ENCODE measurements at places on chromosomes 2 and 18.

- DNase-seq: no peak
Observed at GRCh38 chr18:3463051-3463450, 13.1 kb downstream of the TGIF1 start.

DNA sequence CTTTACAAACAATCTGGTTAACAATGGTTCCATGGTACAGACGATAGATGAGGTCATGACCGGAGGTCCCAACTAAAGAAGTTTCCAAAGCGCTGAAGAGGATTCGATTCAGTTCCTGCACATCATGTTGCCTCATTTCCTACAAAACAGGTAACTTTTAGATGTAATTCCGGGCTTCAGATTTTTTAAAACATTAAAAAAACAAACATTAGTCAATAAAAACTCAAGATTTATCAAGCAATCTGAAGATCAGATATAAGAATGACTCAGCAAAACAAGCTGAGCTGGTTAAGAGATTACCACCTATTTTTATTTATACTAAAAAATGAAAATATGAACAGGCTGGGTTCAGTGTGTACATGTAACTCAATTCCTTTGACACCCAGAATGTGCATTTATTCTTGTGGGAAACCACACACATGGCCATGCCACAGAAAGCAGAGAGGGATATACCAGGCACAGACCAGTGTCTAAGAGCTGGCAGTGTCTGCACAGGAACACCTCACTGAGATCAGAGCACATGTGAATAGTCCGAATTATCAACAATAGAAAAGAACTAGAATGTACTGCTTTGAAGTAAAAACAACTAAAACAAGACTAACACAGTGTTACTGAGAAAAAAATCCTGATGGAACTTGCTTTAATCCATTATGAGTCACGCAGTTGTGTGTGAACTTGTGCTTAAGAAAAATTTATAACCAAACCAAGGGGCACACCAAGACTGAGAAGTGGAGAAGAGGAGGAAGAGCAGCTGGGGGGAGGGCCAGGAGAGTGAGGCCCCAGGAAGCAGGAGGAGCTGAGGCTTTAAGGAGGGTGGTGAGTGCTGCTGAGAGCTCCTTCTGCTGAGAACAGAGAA is 9.5 kb downstream of the USP40 start:
- no peak for DNase-seq

DNA sequence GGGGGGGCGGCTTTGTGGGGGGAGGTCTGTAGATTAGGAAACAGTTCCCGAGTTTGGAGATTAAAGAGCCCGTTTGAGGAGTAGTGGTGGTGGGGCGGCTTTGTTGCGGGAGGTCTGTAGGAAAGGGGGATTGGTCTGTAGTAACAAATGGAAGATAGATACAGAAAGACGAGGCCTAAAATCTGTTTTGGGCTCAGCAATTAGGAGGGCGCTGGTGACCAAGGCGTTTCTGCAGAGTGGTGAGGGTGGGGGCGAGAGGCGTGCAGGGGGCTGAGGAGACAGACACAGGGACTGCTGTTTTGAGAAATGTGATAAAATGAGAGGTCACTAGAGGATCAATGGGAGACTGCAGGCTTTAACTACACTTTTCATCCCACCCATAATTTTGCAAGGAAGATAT is 1.6 kb upstream of the ADNP2 start:
- DNase-seq: no peak

DNA sequence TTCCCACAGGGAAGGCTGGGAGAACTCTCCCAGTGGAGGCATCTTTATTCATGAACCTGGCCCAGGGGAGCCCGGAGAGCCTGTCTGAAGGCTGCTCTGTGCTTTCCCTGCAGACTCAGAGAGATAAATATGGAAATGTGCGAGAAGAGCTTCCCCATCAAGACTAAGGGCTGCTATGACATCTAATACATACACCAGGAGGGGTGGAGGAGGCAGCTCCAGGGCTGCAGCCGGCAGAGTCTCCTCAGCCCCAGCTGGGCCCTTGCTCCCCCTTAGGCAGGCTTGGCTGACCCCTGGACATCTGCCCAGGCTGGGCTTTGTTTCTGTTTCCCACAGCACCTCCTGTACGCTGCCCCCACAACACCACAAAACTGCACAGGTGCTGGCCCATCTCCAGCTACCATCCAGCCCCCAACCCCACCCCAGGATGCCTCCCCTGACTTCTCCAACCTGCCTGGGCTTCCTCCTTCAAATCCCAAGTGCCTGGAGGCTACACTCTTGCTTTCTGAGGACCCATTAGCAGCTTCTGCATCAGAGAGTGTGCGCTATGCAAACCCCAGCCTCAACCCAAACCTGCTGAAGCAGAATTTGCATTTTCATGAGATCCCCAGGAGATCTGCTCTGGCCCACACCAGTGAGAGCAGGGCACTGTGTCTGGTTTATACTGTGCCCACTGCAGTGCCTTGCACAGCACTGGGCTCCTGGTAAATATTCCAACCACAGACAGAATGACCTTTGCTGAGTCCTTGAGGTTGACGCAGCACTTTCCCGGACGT is 96.8 kb downstream of the VSNL1 start:
- DNase-seq: no peak

DNA sequence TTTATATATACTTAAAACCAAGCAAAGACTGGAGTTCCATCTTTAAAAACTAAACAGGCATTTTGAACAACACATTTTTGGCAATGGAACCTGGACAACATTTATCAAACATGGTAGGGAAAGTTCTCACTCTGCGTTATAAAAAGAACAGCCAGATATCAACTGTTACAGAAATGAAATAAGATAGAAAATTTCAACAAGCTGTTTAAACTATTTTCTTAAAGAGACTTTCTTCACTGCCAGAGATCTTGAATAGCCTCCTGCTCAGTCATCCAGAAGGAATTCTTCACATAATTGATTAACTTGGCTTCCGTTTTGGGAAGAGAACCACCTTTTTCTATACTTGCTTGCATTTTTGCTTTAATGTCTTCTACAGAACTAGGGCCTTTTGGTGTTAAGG is 166.0 kb upstream of the PIK3C3 start:
- no peak for DNase-seq

DNA sequence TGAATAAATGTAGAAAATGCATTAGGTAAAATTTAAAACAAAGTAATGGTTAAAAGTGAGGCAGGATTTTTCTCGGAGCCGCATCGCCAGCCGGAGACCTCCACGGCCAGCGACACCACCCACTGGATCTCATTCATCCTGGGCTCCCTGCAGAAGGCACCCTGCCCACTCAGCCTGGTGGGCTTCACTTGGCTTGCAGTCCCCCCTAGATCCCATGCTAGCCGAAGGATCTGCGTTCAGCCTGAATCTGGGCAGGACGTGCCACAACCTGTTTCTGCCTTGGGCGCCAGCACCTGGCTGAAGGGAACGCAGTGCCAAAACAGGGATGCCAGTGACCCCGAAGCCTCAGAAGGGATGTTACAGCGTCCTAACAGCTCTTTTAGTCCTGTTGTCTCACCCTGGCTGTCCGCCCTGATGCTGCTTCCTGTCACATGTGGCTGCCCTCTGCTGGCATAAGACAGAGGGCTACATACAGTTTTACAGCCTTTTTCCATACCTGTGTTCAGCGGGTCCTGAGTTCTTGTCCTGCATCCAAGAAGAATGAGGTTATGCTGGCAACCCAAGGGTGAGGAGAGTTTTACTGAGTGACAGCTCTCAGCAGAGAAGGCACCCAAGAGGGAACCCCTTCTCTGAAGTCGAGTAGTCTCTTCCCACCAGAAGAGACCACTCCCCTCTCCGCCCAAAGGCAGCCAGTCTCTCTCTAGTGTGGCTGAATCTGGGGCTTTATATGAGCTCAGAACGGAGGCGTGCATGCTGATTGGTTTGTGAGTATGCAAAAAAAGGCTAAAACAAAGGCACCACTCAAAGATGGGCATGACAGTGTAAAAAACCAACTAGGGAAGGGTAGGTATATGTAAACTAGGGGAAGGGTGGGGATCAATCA is 173.1 kb upstream of the GYPC start:
- DNase-seq: peak; percentile 18

DNA sequence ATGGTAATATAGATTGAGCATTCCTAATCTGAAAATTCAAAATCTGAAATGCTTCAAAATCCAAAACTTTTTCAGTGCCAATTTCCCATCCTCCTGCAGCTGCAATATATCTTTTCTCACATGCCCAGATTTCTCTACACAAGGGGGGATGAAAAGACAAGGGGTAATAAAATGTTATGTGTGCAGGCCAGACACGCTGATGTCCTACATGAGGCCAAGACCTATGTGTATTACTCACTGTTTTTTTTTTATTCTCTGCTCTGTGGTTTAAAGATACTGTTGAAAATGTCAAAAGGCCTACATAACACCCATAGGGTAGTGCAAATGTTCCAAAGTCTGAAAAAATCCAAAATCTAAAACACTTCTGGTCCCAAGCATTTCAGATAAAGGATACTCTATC is 41.2 kb upstream of the CWC22 start:
- DNase-seq: no peak

DNA sequence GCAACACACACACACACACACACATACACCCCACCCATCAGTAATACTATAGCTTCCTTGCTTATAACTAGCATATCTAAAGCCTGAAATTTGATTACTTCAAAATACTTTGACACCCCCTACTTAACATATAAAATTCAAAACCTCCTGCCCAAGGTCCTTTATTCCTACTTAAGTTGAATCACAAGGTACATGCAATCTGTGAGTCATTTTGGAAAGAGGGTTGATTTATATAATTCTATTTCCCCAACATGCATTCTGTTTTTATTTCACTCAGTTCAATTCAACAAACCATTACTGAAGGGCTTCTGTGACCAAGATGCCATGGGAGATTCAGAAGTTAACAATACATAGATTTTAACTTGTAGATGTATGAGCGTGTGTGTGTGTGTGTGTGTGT is 420.7 kb downstream of the METTL4 start:
- DNase-seq: no peak

DNA sequence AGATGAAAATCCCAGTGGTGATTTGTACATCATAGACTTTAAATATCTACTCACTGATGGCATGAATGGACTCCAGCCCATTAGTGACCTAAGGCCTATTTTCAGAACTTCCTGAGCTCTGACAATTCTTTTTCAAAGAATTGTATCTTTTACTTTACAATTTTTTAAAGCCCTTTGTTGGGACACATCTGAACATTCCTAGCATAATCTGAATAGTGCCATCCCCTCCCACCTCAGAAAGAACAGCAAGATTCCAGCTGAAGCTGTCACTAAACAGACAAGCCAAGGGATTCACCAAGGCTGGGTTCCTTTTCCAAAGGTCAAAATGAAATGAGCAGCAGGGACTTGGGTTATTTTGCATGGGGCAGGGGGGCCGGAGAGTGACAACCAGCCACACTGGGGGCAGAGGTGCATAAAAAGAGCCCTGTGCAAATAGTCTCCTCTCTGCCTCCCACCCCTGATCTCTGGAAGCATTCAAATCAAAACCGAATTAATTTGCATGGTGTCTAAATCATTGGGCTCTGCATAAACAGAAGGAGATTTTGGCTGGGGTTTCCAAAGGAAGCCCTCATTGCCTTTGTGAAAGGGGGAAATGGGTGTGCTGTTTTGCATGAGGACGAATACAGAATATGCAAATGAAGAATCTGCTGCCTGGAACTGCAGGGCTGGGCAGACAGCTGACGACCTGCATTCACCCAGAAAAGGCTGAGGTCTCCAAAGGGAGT is 17.2 kb downstream of the EPHA4 start:
- no peak for DNase-seq

DNA sequence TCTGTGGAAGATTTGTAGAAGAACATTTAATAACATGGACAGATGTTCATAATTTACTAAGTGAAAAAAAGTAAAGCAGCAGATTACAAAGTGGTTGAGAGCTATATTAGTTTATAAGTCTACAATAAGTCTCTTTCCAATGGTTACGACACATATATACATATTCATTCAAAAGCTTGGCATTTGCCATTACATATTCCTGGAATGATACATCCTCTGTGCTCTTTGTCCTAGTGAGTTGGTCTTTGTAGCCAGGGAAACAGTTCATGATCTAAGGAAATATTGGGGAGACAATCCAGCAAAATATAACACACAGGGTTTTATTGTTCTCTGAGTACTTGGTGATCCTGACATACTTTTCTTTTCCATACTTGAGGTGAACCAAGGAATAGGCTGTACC is 32.5 kb upstream of the SOS1 start:
- no peak for DNase-seq

All from HEK293T (cell line).